ENCODE measurements at places on chromosomes 1 and 21.
A peak's percentile ranks its signal among the peaks of the same experiment; 100 is the strongest.

DNA sequence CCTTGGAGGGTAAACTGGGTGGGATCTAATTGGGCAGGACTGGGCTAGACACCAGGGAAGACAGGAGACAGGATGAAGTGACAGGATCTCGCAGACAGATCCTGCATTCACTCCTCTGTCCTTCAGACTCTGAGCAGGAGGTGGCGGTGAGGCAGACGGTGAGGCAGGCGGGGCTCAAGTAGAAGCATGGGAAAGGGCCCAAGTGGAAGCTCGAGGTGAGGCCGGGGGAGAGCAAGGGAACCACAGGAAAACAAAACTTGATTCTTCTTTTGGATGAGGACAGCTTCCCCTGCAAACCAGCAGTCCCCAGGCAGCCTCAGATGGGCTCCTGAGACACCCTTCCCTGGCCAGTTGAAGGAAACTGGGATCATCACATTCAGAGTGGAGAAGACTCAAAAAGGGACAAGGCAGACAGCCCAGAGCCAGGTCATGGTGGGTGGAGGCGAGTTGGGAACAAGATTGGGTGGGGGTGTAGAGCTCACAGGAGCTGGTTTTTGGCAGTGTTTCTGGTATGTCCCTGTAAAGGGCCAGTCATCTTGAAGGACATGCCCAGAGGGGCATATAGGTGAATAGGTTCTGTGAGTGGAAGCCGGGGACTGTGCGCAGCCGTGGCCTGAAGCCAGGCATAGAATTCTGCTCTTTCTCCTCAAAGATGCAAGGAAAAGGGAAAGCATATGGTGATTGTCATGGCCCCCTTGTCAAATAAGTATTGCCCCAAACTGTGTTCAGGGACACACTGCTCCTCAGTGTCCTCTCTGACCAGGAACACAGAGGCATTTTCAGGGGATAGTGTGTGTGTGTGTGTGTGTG, 18.0 kb downstream of the INKA2 start:
- no peak for DNase-seq

- no peak for DNase-seq
Measured at GRCh38 chr1:202958544-202959275, 598 bp upstream of the ADIPOR1 start.

DNA sequence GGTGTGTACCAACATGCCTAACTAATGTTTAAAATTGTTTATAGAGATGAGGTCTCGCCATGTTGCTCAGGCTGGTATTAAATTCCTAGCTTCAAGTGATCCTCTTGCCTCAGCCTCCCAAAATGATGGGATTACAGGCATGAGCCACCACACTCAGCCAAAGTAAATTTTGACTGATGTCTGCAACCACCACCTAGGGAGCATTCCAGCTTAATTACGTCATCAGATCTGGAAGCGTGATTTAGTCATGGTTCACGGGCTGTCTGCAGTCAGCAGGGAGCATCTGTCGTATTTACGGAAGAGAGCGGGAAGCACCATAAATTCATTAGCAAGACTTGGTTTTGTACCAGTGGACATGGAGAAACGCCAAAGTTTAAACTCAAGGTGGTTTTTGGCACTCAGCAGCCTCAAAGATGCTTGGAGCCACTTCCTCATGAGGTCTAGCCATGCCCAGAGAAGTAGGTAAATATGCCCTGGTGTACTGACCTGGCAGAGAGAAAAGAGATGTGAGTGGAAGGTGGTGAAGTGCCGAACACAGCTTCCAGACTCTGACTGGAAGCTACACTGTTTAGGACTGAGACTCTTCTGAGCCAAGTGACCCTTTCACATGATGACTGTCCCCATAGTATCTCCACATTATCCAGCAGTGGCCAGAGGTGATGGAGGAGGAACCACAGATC, 60.8 kb upstream of the SLC35F3 start:
- no peak for DNase-seq

- no peak for DNase-seq
Measured at GRCh38 chr1:942411-942821, 16.6 kb downstream of the NOC2L start.

- no peak for DNase-seq
Measured at GRCh38 chr1:170296211-170296610, 150.5 kb downstream of the NTMT2 start.

- no peak for DNase-seq
Measured at GRCh38 chr1:221575605-221576004, 166.3 kb downstream of the DUSP10 start.

DNA sequence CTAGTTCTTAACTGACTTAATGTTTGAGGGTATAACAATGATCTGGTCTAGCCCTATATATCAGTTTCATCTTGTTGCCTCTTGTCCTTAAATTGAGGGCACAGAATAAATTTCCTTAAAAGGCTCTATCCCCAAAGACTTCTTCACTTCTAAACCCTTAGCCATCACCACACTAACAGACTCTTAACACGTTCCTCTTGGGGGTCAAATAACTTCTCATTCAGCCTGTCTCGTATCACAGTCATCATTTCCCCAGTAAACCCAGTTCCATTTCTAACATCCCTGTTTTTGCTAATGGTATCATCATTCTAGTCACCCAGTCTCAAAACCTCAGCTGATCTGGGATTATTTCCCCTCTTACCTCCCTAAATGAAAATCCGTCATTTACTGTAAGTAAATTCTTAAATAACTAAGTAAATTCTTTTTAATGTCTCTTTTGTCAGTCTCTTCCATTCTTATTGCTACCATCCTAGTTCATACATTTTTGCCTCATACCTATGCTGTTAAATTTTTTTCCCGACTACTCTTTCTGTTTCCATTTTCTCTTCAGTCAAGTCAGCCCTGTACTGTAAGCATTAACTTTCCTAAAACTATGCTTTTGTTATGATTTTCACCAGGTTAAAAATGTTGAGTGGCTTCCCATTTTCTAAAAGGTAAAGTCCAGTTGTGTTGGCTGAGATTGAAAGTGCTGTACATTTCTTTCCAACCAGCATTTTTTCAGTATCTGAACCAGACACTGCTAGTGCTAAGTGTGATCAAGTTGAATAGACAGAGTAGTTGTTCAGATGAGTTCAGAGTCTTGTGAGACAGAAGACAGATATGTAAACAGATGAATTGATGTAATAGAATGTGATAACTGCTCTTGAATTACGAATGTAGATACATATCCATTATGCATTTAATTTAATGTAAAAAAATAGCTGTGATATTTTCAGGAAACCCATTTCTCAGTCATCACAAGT, 6.9 kb downstream of the CTTNBP2NL start:
- no peak for DNase-seq

GRCh38 chr1:93080179-93080823, 1.2 kb downstream of the MTF2 start:
- DNase-seq, result no peak

GRCh38 chr1:236009191-236009590, 55.7 kb downstream of the NID1 start:
- DNase-seq, result no peak

DNA sequence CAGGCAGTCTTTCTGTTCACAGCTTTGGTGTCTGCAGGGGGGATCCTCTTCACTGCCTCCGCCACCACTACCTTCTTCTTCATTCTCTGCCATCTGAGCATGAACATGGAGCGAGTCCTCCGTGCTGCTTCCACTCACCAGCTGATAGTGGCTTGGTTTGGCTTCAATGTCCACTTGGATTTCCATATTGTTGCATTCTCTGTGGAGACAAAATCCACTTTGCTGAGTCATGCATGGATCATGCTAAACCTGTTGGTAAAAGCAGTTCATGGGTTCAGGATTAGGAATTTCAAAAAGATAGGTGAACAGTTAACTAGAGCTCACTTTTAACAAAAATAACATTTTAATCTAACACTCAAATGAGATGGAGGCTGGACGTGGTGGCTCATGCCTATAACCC, 27.5 kb downstream of the RNF19B start:
- DNase-seq, result no peak

DNA sequence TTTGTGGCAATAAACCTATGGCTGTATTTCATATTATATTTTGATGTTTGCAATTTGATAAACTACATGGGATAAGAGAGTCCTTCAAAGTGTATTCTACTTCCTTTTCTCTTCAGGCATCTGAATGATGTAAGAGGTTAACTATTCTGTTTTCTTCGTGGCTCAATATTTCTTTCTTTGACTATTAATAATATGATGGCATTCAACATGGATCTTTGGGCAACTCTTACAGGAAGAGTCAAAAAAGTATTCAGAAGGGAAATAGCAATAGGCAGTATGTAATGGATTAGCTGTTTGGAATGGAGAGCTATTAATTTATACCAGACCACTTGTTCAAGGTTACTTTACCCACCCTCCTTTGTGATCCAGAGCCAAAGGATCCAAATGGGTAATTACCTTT, 74.4 kb downstream of the HMCN1 start:
- DNase-seq, result no peak

GRCh38 chr21:29430030-29430429, 131.3 kb downstream of the BACH1 start:
- no peak for DNase-seq

DNA sequence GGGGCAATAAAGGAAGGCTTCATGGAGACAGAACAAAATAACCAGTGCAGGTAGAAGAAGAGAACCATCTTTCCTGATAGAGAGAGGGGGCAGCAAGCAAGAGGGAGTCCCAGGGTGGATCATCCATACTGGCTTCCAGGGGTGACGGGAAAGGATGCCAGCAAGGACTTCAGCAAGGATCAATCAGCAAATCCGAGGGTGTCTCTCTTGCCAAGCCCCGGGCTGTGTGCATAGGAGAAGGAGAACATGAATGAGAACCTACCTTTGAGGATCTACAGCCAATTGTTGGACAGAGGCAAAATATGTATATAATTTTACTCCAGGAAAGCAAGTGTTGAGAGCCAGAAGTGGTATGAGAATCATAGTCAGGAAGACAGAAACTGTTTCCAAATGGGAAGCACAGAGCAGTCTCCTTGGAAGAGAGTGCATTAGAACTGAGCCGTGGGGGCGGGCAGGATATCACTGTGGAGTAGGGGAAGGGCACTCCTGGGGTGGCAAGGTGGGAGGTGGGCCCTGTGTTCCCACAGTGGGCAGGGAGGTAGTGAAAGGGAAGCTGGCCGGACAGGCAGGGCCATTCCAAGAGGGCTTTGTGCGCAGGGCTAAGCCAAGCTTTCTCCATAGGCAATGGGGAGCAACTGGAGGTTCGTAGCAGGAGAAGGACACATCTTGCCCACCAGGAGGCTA, 1.1 kb upstream of the S100A9 start:
- DNase-seq, result no peak

- no peak for DNase-seq
Measured at GRCh38 chr1:6976044-6976375, 190.8 kb downstream of the CAMTA1 start.

GRCh38 chr1:193558491-193559028, 372.1 kb upstream of the B3GALT2 start:
- DNase-seq, result no peak

- DNase-seq, result no peak
Measured at GRCh38 chr1:55876276-55877060, 661.3 kb upstream of the USP24 start.

GRCh38 chr1:95584315-95584714, 350.3 kb downstream of the RWDD3 start:
- no peak for DNase-seq

- DNase-seq, result no peak
Measured at GRCh38 chr1:114088392-114089299, 65.0 kb downstream of the SYT6 start.

GRCh38 chr21:41029571-41029970, 138.4 kb upstream of the BACE2 start:
- no peak for DNase-seq

GRCh38 chr1:162536511-162536910, 25.0 kb upstream of the UAP1 start:
- no peak for DNase-seq

- DNase-seq, result no peak
Measured at GRCh38 chr1:15028102-15028501, 125.4 kb upstream of the TMEM51 start.

- DNase-seq, result peak; percentile 66
Measured at GRCh38 chr1:32249831-32250525, 1.1 kb upstream of the LCK start.

- DNase-seq, result no peak
Measured at GRCh38 chr1:51348147-51348527, 17.8 kb upstream of the TTC39A start.

DNA sequence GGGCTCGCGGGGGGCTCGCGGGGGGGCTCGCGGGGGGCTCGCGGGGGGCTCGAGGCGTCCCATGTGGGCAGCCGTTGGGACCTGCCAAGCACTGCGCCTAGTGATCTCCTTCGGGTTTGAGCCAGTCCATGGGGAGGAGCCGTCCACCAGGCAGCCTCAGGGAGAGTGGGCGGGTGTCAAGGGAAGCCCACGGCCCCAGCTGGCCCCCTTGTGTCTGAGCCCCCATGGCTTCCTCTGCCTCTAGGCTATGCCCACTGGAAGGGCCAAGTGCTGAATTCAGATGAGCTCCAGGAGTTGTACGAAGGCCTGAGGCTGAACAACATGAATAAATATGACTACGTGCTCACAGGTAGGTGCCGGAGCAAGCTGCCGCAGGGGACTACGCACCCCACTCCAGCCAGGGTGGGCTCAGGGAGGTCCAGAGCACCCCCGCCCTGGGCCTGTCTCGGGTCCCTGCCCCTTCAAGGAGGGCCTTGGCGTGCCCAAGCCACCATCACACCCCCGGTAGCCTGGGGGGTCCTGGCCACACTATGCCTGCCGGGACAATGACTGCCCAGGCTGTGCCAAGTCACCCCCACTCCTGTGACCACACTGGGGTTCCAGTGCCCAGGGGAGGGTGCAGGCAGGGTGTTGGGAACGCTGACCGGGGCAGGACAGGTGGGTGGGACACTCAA, 22.6 kb downstream of the PDXK start:
- DNase-seq, result no peak

- DNase-seq, result no peak
Measured at GRCh38 chr1:218297867-218298266, 12.8 kb downstream of the RRP15 start.

DNA sequence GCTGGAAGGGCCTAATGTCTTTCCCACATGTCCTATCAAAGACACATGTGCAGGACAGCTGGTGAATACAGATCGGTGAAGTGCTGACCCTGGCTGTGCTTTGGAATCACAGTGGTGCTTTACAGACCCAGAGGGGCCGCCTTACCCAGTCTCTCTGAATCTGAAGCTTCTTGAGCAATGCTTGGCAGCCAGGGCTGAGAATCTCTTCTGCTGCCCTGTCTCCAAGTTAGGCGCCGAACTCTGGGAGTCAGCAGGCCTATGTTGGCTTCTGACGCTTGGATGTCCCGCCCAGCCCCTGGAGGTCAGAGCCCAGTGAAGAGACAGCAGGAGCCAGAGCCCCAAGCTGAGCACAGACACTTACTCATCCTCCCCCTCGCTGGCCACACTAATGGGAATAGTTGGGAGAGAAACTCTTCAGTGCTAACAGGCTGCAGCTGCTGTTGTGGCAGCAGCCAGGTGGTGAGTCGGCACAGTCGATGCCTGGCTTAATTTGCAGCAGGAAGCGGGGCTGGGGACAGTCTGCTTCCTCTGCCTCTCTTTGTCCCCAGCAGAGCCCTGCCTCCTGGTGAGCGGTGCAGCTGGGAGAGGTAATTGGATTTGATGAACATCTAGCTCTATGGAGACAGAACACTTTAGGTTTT, 68.1 kb downstream of the URB2 start:
- DNase-seq, result no peak

GRCh38 chr1:156834322-156834721, 17.7 kb upstream of the SH2D2A start:
- DNase-seq, result no peak

- no peak for DNase-seq
Measured at GRCh38 chr1:221327954-221328353, 413.9 kb downstream of the DUSP10 start.
